ENCODE measurements at places on chromosomes 12 and 14.

GRCh38 chr14:92684801-92685560 is 63.4 kb downstream of the LGMN start:
- DNase-seq, result no peak

DNA sequence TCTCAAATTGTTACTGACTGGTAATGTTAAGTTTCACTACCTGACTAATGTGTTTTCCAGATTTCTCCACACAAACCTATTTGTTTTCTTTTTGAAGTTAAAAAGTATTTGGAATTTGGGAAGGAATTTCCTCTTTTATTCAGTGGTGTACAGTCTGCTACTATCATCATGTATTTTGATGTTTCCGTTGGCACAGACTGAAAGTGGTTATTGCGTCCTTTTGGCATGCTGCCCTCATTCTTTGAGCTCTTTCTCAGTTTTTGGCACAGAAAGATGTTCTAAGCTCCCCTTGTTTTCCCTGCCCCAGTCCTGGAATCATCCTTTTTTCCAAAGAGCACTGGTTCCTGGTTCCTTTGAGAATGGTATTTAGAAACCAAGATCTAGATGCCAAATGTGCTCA is 31.4 kb upstream of the RTRAF start:
- DNase-seq, result peak; percentile 45

GRCh38 chr12:107759410-107759809 is 1.5 kb downstream of the PRDM4 start:
- peak; percentile 78 for DNase-seq

GRCh38 chr12:40644708-40645107 is 47.5 kb upstream of the CNTN1 start:
- no peak for DNase-seq

GRCh38 chr14:101061411-101062064 is 158.0 kb upstream of the RTL1 start:
- no peak for DNase-seq

- DNase-seq, result no peak
These were observed 22.1 kb downstream of the PTGER2 start for GRCh38 chr14:52336241-52336640.

GRCh38 chr12:64522316-64522715 is 70.4 kb downstream of the TBK1 start:
- peak; percentile 72 for DNase-seq

- no peak for DNase-seq
These were observed 8.0 kb downstream of the CCDC198 start for GRCh38 chr14:57485635-57486034.
